ENCODE measurements at places on chromosomes 13 and 19. TPM values are rescaled to one million over a fixed set of nuclear protein-coding genes. Genes with fewer than 3 reads are reported as not detected.

Gene PLVAP
- 195 TPM for total RNA-seq

DNA sequence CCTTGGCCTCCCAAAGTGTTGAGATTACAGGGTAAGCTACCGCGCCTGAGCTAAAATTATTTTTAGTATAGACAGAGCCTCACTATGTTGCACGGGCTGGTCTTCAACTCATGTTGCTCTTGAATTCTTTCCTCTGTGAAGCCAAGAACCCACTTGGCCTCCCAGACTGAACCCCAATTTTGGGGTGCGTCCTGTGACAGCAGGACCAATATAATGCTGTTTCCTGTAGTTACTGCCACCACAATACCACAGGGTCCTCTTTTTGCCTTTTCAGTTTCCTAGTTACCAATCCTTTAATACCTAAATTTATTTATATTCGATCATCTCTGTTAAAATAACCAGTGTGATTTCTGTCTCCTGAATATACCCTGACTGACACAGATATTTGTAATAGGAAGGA, 32.9 kb downstream of the TSKS start:
- no peak for DNase-seq

DNA sequence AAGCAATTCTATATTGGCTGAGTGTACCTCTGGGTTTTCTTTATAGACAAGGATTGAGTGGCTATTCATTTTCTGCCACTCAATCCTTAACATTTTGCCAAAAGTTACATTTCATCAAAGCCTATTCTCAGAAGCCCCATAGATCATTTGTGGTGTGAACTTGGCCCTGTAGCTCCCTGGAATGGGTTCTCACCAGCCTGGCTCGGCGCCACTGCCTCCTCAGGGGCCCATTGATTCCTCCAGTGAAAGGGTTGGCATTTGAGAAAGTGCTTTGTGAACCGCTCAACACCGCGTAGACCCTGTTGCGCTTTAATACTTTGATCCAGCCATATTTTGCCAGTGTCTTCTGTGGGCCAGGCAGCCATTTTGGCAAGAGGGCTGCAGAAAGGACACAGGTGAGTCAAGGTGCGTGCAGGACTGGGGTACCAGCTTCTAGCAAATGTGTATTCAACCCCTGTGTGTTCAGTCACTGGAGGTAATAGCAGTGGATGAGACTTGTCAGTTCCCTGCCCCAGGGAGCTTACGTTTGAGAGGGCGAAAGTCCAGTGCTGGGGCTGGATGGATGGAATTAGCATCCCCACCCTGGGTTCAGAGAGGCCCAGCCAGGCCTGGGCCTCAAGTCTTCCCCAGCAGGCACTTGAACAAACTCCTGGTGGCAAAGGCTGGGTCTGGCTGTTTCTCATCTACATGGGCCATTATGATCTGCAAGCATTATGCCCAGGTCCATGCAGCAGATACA, 3.8 kb downstream of the RAB8A start:
- no peak for DNase-seq

DNA sequence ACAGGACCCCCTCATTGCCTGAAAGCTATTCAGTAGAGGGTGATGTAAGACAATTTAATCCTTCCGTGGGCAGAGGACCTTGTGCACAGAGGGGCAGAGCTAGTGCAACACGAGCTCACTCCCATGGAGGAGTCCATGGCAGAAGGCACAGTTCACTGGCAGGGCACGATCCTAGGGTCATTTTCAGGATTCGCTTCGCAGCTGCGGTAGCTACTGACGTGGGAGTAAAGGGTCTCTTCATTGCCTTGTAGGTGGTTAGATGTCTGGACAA, 207.8 kb downstream of the FOXO1 start:
- peak; percentile 78 for DNase-seq

Gene IGFL1
- not detected for total RNA-seq

Gene ZNF134
- total RNA-seq = 25.4 TPM

DNA sequence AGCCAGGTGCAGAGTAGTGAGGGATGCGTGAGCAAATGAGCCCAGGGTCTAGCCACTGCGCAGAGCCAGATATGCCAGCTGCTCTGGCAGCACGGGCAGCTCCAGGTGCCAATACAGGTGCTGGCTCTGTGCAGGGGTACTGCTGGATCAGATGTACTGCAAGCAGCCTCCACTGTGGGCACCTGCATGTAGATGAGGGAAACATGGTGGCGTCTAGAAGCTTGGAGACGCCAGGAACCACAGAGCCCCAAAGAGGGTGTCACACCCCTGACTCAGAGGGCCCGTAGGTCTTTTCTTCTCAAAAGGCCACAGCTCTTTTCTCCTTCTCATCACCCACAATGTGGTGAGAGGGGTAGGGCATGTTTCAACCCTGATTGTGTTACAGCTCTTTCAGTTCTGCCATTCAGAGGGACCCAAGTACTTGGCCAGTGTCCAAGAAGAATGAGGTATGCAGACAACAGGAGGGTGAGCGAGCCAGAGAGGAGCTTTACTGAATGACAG, 244.4 kb upstream of the SLITRK1 start:
- DNase-seq = no peak

Gene FAM124A
- 3.5 TPM for total RNA-seq

DNA sequence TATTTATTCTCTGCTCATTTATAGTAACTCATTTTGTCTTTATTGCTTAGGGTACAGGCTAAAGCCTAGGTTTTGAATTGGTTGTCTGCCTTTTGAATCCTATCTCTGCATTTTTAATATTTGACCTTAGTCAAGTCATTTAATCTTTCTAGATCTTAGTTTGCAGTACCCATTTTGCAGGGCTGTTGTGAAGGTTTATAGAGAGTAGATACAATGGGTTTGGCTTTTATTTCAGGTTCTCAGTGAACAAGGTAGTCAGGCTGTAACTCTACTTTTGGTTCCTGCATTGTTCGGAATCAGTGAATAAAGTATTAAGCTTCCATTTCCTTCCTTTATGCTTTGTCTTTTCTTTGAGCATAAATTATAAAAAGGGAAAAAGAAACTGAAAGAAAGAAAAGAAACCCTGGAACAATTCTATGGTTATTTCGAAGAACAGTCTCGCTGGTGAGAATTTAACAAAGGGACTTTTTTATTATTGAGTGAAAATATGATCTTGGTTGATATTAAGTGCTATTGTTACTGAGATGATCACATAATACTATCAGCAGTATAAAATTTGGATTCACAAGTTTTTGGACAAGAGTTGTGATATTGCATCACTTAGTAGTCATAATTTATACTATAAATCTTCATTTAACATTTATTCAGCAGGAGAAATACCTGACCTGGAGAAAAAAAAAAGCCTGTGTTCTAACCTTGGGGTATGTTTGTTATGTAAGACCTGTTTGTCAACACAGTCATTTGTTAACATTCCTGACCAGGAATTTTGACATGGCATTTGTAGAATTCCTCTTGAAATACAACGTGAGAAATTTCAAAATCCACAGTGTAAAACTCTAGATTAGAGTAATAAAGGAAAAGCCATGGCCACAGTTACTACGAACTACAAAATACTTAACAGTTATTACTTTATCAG, 91.3 kb downstream of the ZMYM2 start:
- no peak for DNase-seq

GRCh38 chr19:7471696-7472615, 16.9 kb downstream of the PEX11G start:
- no peak for DNase-seq

- no peak for DNase-seq
Observed at GRCh38 chr19:55464662-55465054, at the start of gene C19orf85. Gene C19orf85 (minus strand): TSS chr19:55464751. CDS start chr19:55464554, 197 bp downstream.

GRCh38 chr13:49858178-49858856, 65.8 kb upstream of the KPNA3 start:
- DNase-seq = no peak

Gene TEX29
- not detected for total RNA-seq

Gene LRRC63
- 0.31 TPM for total RNA-seq

Gene CEACAM3
- total RNA-seq = 0.69 TPM

GRCh38 chr13:100476963-100477362, 111.6 kb downstream of the GGACT start:
- no peak for DNase-seq

Gene NDUFA11
- 200 TPM for total RNA-seq

GRCh38 chr19:30481063-30481462, 108.9 kb downstream of the ZNF536 start:
- DNase-seq = no peak

GRCh38 chr13:107203146-107203847, 635.4 kb upstream of the ARGLU1 start:
- DNase-seq = peak; percentile 42

Gene ZNF880
- 27.2 TPM for total RNA-seq

- no peak for DNase-seq
Observed at GRCh38 chr19:39183104-39183503, 13.7 kb upstream of the NCCRP1 start.

- DNase-seq = no peak
Observed at GRCh38 chr19:35080613-35081170, 34.9 kb upstream of the FXYD3 start.

- peak; percentile 65 for DNase-seq
Observed at GRCh38 chr19:34118879-34119748, 53.2 kb upstream of the LSM14A start.

DNA sequence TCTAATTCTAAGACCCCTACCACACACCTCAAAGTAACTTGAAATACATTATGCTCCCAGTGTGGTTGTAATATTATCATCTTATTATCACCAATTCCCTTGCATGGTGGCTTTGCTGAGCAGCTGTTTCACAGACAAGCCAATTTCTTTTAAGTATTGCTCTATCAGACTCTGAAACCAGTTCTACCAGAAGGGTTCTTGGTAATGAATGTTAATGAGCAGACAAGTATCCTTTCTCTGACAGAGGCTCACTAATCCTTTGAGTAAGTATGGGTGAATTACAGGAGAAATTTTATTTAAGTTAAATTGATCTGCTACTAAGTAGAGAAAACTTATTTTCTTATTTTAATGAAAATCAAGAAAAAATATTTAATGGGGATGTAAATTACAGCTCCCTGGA, 326.0 kb downstream of the GPC6 start:
- DNase-seq = peak; percentile 10

Gene TPT1
- 4,291 TPM for total RNA-seq

GRCh38 chr13:101841698-101842097, 389.2 kb downstream of the ITGBL1 start:
- DNase-seq = no peak

DNA sequence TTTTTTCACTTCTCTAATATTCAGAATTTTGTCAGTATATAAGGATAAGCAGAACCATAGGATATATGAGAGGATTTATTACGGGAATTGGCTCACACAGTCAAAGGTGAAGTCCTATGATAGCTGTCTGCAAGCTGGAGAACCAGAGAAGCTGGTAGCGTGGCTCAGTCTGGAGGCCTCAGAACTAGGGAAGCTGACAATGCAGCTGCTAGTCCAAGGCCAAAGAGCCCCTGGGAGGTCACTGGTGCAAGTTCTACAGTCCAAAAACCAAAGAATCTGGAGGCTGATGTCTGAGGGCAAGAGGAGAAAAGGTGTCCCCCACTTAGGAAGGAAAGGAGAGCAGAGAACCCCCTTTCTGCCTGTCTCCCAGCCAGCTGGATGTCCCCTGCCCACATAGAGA, 114.4 kb downstream of the RNF17 start:
- no peak for DNase-seq

DNA sequence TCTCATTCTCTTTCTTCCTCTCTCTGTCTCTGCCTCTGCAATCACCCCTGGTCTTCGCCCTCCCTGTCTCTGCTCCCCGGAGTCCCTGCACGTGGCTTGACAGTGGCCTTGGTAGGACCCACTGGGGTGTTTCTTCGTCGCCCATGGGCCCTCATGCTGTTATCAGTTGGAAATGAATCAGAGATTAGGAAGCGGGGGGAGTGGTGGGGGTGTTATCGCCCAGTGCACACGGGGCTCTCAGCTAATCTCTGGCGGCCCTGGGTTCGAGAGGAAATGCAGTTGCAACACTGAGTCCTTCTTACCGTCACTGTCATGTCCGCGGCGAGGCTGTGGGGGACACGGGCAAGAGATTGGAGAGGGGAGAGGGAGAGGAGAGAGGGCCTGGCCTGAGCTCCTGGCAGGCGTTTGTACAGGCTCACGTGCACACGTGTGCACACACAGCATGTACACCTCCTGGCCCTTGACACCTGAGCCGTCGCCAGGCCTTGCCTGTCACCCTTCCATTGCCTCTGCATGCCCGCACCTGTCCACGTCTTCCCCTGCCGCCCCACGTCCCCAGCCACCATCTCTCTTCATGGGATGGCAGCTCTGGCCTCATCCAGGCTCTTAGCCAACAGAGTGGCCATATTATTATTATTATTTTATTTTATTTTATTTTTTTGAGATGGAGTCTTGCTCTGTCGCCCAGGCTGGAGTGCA, 37.8 kb upstream of the SLC7A10 start:
- no peak for DNase-seq

Gene TEX101
- not detected for total RNA-seq

DNA sequence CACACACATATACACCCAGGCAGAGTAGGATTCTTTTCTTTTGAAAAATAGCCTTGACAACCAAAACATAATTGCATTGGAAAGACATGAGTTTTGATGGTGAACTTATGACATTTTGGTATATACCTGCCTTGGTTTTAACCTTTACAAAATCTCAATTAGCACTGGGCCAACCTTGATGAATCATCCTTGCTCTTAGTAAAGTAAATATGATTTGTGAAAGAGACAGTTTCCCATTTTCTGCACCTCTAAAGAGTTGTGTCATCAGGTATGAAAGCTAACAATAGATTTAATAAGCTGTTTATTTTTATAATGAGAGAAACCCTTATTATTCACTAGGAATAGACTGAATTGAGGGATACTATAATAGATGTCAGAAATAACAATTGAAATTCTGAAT, 15.7 kb upstream of the ENOX1 start:
- no peak for DNase-seq

Gene CYP2A6
- total RNA-seq = not detected

DNA sequence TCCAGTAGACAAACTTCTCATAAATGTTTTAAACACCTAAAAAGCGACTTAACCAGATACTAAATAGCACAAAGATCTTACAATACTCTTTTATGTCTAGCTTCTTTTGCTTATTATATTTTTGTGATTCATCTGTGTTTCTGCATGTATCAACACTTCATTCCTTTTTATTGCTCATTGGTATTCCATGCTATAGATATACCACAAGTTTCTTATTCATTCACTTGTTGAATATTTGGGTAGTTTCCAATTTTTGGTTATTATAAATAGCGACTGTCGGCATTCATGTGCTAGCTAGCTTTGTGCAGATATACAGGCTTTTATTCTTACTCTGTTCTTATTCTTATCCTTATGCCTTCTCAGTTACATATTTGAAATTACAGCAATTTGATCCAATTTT, 50.0 kb upstream of the RGCC start:
- no peak for DNase-seq

Gene MYO16
- total RNA-seq = 0.22 TPM

GRCh38 chr19:46426506-46427162, 2.1 kb downstream of the PNMA8C start:
- peak; percentile 95 for DNase-seq

Gene SLC25A42
- 9.7 TPM for total RNA-seq

DNA sequence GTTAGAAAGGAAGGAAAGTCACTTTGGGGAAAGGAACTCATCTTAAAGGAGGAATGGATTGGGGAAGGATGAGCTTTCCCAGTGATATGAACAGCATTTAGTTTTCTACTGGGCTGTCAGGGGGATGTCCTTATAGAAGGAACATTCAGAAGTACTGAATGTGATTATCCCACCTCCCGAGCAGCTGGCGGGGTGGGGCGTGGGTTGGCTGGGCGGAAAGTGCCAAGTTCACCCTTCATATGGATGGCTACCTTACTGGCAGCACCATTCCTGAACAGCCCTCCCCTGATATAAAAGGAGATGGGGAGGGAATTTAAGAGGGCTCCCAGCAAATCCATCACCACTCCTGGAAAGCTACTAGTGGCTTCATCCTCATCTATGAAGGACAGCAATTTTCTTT, 190.7 kb downstream of the DNAJC15 start:
- no peak for DNase-seq

GRCh38 chr19:47794526-47794925, 9.8 kb downstream of the TPRX1 start:
- no peak for DNase-seq

Gene APOE
- total RNA-seq = 122 TPM

All from kidney (tissue), 22 donors.